ENCODE measurements at places on chromosomes 5 and 9.

GRCh38 chr5:116669261-116670031 lies 94.8 kb upstream of the SEMA6A start:
- DNase-seq = no peak

GRCh38 chr9:137738703-137739102 lies 119.9 kb downstream of the EHMT1 start:
- DNase-seq = no peak

- no peak for DNase-seq
Observed at GRCh38 chr5:1343315-1343751, 1.6 kb downstream of the CLPTM1L start.

DNA sequence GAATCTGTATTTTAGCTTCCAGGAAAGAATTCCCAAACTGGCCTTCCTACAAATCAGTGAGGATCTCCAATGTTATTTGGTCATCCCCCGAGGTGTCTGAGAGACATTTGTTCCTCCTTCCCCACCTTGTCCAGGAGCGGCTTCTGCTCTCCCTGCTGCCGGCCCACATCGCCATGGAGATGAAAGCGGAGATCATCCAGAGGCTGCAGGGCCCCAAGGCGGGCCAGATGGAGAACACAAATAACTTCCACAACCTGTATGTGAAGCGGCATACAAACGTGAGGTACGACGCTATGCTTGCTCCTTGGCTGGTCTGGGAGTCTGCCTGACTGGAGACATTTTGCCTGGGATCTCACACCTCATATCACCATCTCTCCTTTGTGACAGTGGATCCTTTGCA lies 160.4 kb downstream of the CFAP90 start:
- DNase-seq = no peak

- no peak for DNase-seq
Observed at GRCh38 chr5:96742538-96742937, 65.2 kb downstream of the ERAP1 start.

GRCh38 chr9:15697446-15697851 lies 144.6 kb downstream of the CCDC171 start:
- DNase-seq = no peak

GRCh38 chr9:136562746-136563495 lies 17.1 kb upstream of the NOTCH1 start:
- no peak for DNase-seq

GRCh38 chr5:147639321-147639720 lies 129.5 kb upstream of the DPYSL3 start:
- DNase-seq = no peak

- DNase-seq = no peak
Observed at GRCh38 chr5:141534492-141535213, 45.8 kb downstream of the PCDHGC5 start.

GRCh38 chr5:122500245-122501088 lies 188.4 kb downstream of the SNCAIP start:
- peak; percentile 56 for DNase-seq

- DNase-seq = peak; percentile 64
Observed at GRCh38 chr5:90264689-90265544, 144.6 kb downstream of the CETN3 start.

Measured in endothelial cell (in vitro differentiated cells).